ENCODE measurements at places on chromosomes 16 and 17. TPM values are rescaled to one million over a fixed set of nuclear protein-coding genes. Genes with fewer than 3 reads are reported as not detected.

The KRT12 gene
- not detected for total RNA-seq

The BBS2 gene
- total RNA-seq: 82.0 TPM

The NPIPB12 gene
- 14.1 TPM for total RNA-seq

The XYLT1 gene
- 34.1 TPM for total RNA-seq

The DNASE1L2 gene
- total RNA-seq: 0.26 TPM

The HOXB7 gene
- total RNA-seq: not detected

The VASN gene
- total RNA-seq: 130 TPM

The BAIAP3 gene
- 0.11 TPM for total RNA-seq

Measured in articular chondrocyte of knee joint (primary cell).